ENCODE measurements at places on chromosomes 2 and 18. TPM values are rescaled to one million over a fixed set of nuclear protein-coding genes. Genes with fewer than 3 reads are reported as not detected.

ZNF804A gene
- total RNA-seq: 0.09 TPM

- no peak for DNase-seq
- H3K27me3 ChIP-seq: no peaks in the 10 kb centered on the region
- peak overlapping the region; percentile 96 for H3K27ac ChIP-seq
- peaks cover 52% of the 10 kb centered on the region for H3K4me1 ChIP-seq
- no peaks in the 10 kb centered on the region for H3K36me3 ChIP-seq
- H3K4me3 ChIP-seq: no peak overlapping the region
Measured at GRCh38 chr2:168469281-168469988, 13.4 kb downstream of the CERS6 start.

DNA sequence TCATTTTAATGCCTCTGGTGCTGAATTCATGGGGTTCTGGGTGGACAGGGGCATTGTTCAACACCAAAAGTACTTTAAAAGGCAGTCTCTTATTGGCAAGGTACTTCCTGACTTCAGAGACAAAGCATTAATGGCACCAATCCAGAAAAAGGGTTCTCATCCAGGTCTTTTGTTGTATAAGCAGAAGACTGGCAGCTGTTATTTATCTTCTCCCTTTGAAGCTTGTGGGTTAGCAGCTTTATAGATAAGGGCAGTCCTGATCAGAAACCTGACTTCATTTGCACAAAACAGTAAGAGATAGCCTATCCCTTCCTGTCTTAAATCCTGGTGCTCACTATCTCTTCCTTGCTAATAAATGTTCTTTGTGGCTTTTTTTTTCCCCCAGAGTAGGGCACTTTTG lies 68.8 kb downstream of the VPS54 start:
- DNase-seq: no peak
- no peaks in the 10 kb centered on the region for H3K36me3 ChIP-seq
- H3K4me1 ChIP-seq: no peaks in the 10 kb centered on the region
- no peaks in the 10 kb centered on the region for H3K27me3 ChIP-seq
- no peak overlapping the region for H3K27ac ChIP-seq
- H3K4me3 ChIP-seq: no peak overlapping the region

DNA sequence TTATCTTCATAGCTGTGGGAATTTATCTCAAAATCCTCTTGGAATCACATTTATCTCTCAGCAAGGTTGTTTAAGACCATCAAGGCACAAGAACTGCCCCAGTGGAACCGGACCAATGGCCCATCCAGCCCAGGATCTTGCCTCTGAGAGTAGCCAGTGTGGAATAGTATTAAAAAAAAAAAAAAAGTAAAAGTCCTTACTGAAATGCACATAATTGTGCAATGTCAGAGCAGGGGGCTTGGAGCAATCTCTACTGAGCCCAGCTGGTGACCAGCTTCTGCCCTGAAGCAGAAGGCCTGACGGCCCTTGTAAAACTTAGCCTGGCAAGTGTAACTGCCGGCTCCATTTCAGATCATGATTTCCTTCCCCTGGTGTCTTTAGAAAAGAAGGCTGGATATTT lies 355.6 kb upstream of the PIK3C3 start:
- no peak overlapping the region for H3K4me3 ChIP-seq
- no peak for DNase-seq
- H3K4me1 ChIP-seq: no peaks in the 10 kb centered on the region
- no peaks in the 10 kb centered on the region for H3K27me3 ChIP-seq
- no peaks in the 10 kb centered on the region for H3K36me3 ChIP-seq

CHRNA1 gene
- total RNA-seq: 2.2 TPM

DNA sequence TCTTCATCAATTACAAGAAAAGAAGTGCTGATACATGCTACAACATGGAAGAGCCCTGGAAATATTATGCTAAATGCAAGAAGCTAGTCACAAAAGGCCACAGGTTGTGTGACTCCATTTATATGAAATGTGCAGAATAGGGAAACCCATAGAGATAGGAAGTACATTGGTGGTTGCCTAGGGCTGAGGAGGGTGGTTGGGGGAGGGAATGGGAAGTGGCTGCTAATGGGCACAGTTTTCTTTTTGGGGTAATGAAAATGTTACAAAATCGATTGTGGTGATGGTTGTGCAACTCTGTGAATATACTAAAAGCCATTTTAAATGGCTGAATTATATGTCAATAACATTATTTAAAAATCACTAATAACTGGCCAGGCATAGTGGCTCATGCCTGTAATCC lies 24.3 kb upstream of the RESP18 start:
- no peaks in the 10 kb centered on the region for H3K4me1 ChIP-seq
- no peak for DNase-seq
- H3K36me3 ChIP-seq: no peaks in the 10 kb centered on the region

DNA sequence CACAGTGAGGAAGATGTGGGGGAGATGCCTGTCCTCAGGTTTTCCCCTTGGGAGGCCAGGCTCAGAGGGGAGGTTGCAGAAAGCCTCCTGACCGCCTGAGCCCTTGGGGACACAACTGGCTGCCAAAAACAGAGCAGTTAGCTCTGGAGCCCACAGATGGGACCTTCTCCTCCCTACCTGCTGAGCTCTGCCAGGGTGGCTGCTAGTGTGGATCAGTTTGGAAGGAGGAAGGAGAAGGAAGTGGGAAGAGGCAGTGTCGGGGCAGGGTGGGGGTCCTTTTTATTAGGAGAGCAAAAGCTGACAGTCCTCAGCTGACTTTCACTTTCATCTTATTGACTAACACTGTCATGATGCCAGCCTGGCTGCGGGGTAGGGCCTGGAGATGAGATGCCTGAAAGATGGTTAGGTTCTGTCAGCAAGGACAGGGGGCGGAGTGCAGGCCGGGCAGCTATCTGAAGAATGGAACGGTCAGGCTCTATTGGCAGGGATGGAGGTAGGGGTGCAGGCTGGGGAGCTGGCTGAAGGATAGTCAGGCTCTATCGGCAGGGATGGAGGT lies 188.5 kb upstream of the HDAC4 start:
- H3K4me1 ChIP-seq: peaks cover 26% of the 10 kb centered on the region
- no peaks in the 10 kb centered on the region for H3K27me3 ChIP-seq
- no peak overlapping the region for H3K27ac ChIP-seq
- no peaks in the 10 kb centered on the region for H3K36me3 ChIP-seq
- H3K4me3 ChIP-seq: no peak overlapping the region
- no peak for DNase-seq

DNA sequence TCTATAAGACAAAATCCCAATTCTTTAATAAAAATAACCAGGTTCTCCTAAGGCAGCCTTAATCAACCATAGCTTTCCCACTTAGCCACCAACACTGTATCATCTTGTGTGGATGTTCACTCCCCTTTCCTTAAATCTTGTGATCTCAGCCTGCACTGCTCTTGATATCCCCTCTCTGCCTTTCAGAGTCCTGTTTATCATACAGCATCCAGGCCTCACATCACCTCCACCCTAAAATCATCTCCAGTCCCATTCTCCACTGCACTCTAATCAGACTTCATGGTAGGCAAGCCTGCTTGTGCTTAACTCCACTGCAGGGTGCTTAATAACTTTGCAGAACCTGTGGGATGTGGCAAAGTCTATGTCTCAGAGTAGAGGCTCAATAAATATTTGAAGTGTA lies 18.8 kb downstream of the ARHGAP15 start:
- H3K27ac ChIP-seq: no peak overlapping the region
- no peak for DNase-seq
- peaks cover 12% of the 10 kb centered on the region for H3K4me1 ChIP-seq
- no peaks in the 10 kb centered on the region for H3K27me3 ChIP-seq

DNA sequence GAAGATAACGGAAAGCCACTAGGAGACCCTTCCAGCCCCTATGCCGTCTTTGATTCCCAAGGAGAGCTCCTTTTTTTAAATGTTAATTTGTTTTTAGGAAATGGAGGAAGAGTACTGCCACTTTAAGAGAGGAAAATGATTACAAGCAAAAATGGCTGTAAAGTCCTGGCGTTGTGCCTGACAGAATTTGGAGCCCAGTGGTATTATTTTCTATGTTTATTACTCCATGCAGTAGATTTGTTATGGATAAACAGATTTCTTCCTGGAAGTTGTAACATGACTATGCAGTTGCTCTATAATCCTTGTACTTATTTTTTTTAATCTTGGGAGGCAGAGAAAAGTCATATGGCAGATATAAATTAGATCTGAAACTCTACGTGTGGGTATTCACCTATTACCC lies 141.3 kb downstream of the GBX2 start:
- no peaks in the 10 kb centered on the region for H3K27me3 ChIP-seq
- no peak overlapping the region for H3K27ac ChIP-seq
- H3K4me1 ChIP-seq: no peaks in the 10 kb centered on the region
- H3K4me3 ChIP-seq: no peak overlapping the region
- DNase-seq: no peak

NEU2 gene
- not detected for total RNA-seq

DNA sequence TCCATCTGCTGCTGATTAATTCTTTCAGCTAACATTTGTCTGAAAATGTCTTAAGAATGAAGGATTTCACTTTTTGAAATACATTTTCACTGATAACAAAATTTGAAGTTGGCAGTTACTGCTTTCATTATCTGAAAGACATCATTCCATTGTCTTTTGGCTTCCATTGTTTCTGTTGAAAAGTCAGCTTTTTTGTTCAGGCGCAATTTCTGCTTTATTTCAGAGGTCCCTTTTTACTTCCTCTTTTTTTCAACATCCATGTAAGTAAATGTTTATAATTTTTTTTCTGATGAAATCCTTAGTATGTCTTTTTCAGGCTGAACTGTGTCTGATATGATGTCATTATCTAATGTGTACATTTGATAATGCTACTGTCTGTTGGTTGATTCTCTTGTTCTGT lies 184.2 kb downstream of the RND3 start:
- no peaks in the 10 kb centered on the region for H3K27me3 ChIP-seq
- no peak overlapping the region for H3K4me3 ChIP-seq
- no peak overlapping the region for H3K27ac ChIP-seq

ANKRD62 gene
- not detected for total RNA-seq

DLGAP1 gene
- total RNA-seq: 0.24 TPM

CRYBA2 gene
- total RNA-seq: 0.14 TPM

DNA sequence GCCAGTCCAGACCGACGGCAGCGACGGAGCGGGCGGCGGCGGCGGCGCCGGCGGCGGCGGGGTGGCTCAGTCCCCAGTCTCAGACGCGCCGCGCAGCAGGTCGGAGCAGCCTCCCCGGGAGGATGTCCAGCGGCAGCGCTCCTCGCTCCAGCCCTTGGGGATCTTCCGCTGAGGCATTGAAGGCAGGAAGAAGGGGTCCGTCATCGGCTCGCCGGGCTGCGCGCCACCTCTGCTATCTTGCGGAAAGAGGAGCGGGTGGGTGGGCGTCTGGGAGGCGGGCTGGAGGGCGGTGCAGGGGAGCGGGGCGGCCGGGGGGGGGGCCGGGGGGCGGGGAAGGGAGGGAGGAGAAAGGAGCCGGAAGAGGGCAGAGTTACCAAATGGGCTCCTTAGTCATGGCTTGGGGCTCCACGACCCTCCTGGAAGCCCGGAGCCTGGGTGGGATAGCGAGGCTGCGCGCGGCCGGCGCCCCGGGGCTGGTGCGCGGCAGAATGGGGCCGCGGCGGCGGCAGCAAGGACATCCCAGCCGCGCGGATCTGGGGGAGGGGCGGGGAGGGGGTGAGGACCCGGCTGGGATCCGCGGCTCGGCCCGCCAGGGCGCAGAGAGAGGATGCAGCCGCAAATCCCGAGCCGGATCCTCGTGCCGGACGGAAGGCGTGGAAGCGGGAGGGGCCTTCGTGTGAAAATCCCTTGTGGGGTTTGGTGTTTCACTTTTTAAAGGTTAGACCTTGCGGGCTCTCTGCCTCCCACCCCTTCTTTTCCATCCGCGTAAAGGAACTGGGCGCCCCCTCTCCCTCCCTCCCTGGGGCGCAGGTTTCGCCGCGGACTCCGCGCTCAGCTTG lies at the start of gene NETO1:
Gene NETO1, minus strand, starts transcription at position 242 of the 839 bp plus-strand sequence. CDS start 696 bp downstream, outside the sequence.
- H3K36me3 ChIP-seq: no peaks in the 10 kb centered on the region
- no peak within 1 kb of the TSS for H3K27ac ChIP-seq
- H3K4me3 ChIP-seq: peak within 1 kb of the TSS; percentile 53
- no peaks in the 10 kb centered on the region for H3K4me1 ChIP-seq

B3GNT2 gene
- total RNA-seq: 43.1 TPM
